ENCODE measurements at places on chromosomes 11 and 22.

DNA sequence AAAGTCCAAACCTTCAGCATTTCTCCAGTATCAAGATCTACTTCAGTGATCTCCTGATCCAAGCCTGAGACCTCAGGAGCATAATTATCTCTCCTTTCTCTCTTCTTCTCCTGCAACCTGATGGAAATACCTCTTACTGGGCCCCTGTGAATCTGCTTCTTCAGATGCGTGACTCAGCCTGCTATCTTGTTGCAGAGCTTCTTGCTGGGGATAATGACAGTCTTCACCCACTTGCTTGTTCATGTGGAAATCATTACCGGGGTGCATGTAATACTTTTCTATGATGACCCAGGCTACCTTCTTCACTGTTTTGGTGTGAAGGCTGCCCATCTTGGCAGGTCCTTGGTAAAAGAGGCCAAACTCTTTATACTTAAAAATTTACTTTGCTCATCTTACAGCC, 140.0 kb upstream of the POU2AF2 start:
- DNase-seq = no peak

DNA sequence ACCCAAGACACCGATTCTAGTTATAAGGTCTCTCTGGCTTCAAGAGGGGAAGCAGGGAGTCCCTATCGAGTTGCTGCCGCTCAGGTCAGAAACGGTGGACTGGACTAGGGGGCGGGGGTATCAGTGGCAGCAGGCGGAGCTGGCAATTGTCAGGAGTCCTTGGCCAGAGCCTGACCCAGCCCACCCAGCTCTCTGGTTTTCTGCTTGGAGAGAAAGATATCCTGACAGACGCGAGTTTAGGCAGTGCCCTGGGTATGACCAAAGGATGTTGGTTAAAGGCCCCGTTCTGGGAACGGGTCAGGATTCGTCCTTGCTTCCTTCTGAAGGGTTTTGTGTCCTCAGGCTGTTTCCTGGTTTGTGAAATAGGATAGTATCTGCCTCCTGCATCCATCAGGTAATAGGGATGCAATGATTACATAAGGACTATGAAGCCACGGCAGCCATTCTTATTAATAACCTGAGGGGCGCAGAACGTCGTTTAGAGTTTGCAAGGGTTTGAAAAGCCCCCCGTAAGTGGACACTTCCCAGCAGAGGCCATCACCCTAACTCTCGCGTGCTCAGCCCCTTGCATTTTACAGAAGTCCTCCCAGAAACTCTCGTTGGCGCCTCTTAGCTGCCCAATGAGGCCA, 700 bp upstream of the DEPDC5 start:
- peak; percentile 50 for DNase-seq

GRCh38 chr11:70671611-70672010, 273.3 kb downstream of the CTTN start:
- DNase-seq = no peak

GRCh38 chr11:35169754-35170153, 30.8 kb downstream of the CD44 start:
- DNase-seq = no peak

DNA sequence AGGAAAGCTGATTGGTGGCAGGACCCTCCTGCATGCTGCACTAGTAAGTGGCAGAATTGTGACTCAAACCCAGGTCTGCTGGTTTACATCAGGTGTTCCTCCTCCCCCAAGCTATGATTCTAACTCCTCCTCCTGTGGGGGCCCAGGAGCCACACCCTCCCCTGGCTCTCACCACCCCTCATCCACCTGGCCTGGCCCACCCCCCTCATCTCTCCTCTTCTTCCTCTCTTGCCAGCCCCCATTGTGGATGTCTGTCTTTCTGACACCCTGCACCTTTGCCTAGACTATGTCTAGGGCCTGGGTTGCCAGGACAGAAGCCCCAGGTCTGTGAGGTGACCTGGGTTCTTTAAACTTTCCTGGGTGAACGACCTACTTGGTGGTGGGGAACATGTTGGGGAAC, 59.9 kb downstream of the GRIK4 start:
- DNase-seq = no peak
